MG63 (cell line): ENCODE measurements at places on chromosomes 13 and 19. TPM values are rescaled to one million over a fixed set of nuclear protein-coding genes. Genes with fewer than 3 reads are reported as not detected.

- no peak for DNase-seq
These were observed 149.7 kb upstream of the SPACA7 start for GRCh38 chr13:112226320-112227002.

Gene AZU1
- total RNA-seq: not detected in 2 replicates

Gene SEMA6B
- 4.5 and 5.7 TPM in 2 replicates for total RNA-seq

Gene GPC6
- total RNA-seq: 4.1 and 10.1 TPM in 2 replicates

DNA sequence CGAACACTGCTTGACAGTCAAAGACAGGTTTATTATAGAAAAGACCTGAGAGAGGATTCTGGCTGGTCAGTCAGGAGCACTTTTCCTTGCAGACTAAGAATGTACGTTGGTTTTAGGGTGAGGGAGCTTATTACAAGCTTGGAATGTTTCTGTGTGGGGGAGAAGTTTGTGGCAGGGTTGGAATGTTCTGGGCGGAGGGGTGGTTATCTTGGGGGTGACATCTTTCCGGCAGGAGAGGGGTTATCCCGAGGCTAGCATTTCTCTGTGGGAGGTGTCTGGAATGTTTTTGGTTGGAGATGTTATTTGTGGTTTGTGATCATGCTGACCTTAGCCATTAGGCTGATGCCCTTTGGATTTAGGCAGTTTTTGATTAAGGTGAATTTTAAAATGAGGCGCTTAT lies 61.8 kb downstream of the ZNF136 start:
- DNase-seq: no peak

DNA sequence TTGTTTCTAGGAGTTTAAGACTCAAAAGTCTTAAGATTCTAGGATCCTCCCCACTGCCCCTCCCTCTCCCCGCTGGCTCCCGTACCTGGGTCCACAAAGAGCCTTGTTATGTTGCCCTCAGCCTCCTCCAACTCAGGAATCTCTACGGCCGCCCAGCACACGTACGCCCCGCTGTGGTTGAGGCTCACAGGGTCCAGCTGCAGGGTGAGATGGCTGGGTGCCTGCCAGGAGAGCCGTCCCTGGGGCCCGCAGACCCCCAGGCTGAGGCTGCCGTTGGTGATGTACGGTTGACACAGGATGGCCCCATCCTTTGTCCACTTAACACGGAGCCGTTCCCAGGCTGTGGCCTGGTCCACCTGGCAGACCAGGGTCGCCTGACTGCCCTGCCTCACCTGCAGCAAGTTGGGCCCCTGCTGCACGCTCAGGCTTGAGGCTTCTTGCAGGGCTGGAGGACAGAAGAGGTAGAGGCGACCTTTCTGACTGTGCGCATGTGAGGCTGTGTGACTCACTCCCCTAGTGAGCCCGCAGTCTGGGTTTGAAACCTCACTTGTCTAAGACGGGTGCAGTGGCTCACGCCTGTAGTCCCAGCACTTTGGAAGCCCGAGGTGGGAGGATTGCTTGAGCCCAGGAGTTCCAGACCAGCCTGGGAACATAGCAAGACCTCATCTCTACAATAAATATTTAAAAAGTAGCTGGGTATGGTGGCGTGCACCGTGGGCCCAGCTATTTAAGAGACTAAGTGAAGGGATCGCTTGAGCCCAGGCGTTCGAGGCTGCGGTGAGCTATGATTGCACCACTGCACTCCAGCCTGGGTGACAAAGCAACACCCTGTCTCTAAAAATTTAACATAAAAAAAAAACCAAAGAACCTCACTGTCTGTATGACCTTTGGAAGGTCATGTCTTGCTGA lies 4.0 kb downstream of the TMIGD2 start:
- DNase-seq: no peak

- peak; percentile 28 for DNase-seq
These were observed 24.1 kb downstream of the SHANK1 start for GRCh38 chr19:50695251-50696093.

Gene ZNF681
- total RNA-seq: 0.07 and 1.4 TPM in 2 replicates

Gene CD33
- 0.22 and 3.8 TPM in 2 replicates for total RNA-seq

DNA sequence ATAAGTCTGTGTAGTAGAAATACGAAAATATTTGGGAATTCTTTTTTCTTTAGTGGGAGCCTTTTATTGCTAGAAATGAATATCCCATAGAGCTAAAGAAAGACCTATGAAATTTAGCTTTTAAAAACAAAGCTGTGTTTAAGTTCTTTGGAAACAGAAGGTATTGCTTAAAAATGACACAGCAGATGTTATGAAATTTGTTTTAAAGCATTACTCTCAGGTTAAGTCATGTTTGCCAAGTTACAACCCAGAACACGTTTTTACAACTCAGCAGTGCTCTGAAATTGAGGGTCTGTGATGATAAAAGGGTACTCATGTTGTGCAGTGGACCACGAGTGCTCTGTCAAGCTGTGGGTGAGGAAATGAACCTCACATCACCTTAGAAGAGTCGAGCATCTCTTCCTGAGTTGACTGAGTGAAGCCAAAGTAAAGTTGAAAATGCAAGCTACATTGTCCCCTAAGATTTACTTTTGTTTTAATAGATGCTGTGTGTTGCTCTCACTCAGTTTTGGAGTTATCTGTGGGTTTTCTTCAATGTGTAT lies 161.1 kb downstream of the SHISA2 start:
- no peak for DNase-seq

Gene SULT2A1
- not detected in 2 replicates for total RNA-seq

Gene TBC1D17
- total RNA-seq: 5.2 and 11.5 TPM in 2 replicates

DNA sequence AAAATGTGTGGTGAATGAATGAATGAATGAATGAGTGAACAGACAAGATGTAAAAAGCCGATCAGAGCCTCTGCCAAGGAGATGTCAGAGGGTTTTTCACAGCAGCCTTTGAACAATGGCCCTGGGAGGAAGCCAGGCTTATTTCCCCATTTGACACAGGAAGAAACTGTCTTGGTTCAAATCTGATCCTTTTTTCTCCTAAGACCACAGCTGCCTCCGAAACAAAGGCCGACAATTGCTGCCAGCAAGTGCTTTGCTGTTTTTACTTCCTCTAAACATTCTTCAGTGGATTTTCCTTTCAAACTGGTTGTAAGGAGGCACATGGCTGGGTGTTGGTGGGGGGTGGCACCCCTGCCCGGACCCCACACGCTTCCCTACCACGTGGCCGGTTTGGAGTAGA lies 44.2 kb upstream of the HOMER3 start:
- no peak for DNase-seq

DNA sequence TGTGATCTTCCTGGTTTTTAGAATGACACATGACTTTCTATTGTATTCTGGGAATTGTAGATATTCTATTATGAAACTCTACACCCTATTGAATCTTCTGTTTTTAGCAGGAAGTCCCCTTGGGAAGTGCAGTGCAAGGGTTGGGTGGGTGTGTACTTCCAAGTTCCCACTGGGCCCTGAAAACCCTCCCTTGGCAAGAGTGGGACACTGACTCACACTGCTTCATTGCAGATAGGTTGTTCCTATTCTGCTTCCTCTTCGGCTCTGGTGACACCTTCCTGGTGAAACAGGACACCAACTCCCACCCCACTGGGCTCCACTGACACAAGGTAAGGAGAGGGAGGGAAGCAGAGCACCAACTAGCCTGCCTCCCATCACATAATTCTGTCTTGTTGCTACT lies 121.8 kb downstream of the KCTD12 start:
- DNase-seq: peak; percentile 46

Gene KLK14
- total RNA-seq: not detected in 2 replicates

Gene CEACAM16
- total RNA-seq: 0.92 TPM in 1 of 2 replicates, not detected in the other

- DNase-seq: peak; percentile 6
These were observed 86.2 kb downstream of the IRS2 start for GRCh38 chr13:109700176-109700575.

- peak; percentile 53 for DNase-seq
These were observed 22.8 kb upstream of the CEACAM20 start for GRCh38 chr19:44552324-44552723.

Gene CKAP2
- total RNA-seq: 42.1 and 52.3 TPM in 2 replicates

GRCh38 chr19:49788857-49789256 lies 22.1 kb downstream of the AP2A1 start:
- no peak for DNase-seq

- no peak for DNase-seq
These were observed 515 bp upstream of the ATXN8OS start for GRCh38 chr13:70107125-70107497.

DNA sequence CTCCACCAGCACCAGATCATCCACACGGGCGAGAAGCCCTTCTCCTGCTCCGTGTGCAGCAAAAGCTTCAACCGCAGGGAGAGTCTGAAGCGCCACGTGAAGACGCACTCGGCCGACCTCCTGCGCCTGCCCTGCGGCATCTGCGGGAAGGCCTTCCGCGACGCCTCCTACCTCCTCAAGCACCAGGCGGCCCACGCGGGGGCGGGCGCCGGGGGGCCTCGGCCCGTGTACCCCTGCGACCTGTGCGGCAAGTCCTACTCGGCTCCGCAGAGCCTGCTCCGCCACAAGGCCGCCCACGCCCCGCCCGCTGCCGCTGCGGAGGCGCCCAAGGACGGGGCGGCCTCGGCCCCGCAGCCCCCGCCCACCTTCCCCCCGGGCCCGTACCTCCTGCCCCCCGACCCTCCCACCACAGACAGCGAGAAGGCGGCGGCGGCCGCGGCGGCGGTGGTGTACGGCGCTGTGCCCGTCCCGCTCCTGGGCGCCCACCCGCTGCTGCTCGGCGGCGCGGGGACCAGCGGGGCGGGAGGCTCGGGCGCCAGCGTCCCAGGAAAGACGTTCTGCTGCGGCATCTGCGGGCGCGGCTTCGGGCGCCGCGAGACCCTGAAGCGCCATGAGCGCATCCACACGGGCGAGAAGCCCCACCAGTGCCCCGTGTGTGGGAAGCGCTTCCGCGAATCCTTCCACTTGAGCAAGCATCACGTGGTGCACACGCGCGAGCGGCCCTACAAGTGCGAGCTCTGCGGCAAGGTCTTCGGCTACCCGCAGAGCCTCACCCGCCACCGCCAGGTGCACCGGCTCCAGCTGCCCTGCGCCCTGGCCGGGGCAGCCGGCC lies 9.4 kb downstream of the ZNF784 start:
- no peak for DNase-seq

DNA sequence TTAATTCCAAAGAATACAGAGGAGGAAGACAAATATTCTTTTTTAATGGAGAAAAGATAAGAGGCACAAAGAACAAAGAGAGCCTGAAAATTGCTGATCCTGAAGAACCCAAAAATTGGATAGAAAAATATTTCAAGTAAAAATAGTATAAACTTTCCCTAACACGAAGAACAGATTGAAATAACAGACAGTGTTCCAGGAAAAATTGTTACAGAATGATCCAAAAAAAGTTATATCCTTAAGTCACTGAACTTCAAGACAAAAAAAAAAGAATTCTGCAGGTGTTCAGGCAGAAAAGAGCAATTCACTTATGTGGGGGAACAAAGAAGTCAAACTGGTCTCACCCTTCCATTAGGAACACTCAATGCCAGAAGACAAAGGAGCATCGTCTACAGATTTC lies 160.2 kb downstream of the KLF12 start:
- no peak for DNase-seq

GRCh38 chr13:79703772-79704171 lies 222.8 kb downstream of the NDFIP2 start:
- DNase-seq: no peak

Gene OR7C1
- not detected in 2 replicates for total RNA-seq

- DNase-seq: no peak
These were observed 67.8 kb downstream of the SUCLA2 start for GRCh38 chr13:47932950-47933923.

DNA sequence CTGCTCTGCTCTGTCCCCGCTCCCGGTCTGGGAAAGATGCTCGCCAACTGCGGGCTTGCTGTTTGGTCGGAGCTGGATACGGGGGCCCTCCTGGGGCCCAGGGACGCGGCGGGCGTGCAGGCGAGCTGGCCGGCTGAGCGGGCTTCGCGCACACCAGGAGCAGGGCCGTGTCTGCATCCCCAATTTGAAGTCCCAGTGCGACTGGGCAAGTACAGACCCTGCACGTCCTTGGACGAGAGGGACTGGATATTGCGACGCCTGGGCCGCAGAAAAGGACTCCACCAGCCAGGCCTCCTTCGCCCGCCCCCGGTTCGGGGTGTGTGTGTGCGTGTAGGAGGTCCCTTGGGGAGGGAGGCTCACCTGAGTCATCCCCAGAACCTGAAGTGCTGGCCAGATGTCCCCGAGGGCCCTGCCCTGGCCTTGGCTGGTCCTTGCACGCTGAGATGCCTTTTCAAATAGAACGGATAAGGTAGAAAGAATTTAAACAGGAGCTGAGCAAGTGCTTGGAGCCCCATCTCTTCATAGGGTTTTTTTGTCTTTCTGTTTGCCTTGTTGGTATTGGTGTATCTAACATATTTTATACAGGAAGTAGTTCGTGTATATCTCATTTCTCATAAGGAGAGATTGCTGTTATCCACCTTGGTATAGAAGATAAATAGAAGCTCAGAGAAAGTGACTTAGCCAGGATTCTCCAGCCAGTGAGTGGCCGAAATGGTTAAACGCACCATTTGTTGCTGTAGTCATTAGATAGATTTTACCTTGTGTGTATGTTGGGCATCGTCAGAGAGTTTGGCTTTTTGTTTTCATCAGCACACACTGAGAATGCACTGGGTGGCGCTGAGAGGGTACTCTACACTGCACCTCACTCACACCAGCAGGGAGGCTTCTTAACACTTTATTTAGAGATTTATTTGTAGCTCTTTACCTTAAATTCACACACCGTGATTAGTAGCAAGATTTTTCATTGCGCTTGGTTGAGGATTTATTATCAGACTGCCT lies 1.1 kb downstream of the NAXD start:
- peak; percentile 68 for DNase-seq

DNA sequence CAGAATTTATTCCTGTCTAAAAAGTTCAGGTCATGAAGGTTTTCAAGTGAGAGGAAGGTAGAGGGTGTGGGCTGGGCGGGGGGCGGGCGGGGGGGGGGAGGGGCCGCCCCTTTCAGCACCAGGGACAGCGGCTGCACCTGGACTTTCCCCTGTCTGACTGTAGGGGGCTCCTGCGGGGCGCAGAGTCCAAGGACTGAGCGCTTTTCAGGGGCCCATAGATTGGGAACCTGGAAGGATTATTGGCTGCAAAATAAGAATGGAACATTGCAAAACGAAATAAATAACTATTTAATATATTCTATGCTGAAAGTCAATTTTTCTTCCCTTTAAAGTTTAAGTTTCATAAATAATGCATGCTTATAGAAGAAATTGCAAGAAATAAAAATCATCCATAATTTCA lies 8.9 kb upstream of the CYP4F3 start:
- DNase-seq: no peak

DNA sequence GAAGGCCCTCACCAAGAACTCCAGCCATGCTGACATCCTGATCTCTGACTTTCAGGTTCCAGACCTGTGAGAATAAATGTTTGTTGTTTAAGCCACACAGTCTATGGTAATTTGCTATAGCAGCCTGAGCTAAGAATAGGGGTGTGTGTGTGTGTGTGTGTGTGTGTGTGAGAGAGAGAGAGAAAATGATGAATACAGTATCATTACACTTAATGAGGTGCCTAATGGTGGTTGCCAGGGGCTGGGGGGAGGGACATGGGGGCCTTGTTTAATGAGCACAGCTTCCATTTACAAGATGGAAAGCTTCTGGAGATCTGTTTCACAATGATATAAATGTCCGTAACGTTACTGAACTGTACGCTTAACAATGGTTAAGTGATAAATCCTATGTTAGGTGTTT lies 53.8 kb upstream of the LATS2 start:
- no peak for DNase-seq

GRCh38 chr13:59641817-59642216 lies 521.9 kb downstream of the DIAPH3 start:
- DNase-seq: no peak

GRCh38 chr13:28942906-28943305 lies 122.8 kb downstream of the MTUS2 start:
- DNase-seq: no peak
